ENCODE measurements at places on chromosomes 1 and 21.
A peak's percentile ranks its signal among the peaks of the same experiment; 100 is the strongest.

DNA sequence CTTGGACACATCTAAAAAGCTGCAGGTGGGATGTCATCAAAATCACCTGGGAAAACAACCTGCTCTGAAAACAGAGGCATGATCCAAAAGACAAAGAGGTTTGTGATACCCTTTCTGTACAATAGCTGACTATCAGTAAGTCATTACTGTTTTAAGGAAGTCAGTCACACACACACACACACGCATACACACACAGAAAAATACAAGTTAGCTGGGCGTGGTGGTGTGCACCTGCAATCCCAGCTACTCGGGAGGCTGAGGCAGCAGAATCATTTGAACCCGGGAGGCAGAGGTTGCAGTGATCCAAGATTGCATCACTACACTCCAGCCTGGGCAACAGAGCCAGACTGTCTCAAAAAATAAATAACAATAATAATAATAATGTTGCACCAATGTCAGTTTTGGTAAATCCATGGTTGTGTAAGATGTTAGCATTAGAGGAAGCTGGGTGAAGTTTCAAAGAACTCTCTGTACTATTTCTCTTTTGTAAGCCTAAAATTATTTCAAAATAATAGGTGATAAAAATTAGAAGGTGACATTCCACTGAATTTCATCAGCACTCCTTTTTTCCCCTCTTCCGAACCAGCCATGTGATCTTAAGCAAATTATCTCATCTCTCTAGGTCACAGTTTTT lies 9.9 kb upstream of the HLCS start:
- no peak for DNase-seq

DNA sequence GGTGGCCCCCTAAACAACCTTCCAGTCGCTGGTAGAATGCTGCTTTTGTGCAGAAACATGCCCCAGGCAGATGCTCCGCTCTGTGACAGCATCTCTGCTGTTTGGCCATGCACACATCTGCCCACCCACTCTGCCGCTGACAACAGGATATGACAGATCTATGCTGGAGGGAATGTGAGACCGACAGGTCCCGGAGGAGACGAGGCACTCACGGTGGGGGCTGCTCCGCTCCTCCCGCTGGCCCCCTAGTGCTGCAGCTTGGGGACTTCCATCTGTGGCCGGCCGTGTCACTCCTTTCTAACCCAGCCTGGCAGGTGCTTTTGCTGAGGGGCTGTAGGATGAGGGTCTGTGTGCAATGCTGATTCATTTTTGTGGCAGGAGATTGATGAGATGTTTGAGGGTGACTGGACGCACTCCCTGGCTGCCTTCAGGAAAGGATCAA lies 49.1 kb upstream of the DMRTB1 start:
- no peak for DNase-seq

DNA sequence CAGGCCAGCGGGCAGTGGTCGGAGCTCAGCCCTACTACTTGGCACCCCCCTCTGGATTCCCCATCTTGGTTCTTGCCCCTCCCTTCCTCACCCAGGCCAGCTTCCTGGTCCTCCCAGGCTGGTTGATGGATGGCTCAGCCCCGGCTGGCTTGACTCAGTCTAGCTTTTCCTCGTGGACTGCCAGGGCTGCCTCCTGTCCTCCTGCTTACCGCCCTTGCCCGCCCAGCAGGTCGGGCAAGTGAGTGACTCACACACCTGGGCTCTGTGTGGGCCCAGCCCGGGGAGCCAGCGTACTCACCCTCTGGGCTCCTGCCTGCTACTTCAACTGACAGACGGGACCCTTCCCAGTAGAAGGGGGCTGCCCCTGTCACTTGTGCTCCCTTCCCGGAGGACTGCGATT lies 19.5 kb upstream of the ARHGEF10L start:
- no peak for DNase-seq

DNA sequence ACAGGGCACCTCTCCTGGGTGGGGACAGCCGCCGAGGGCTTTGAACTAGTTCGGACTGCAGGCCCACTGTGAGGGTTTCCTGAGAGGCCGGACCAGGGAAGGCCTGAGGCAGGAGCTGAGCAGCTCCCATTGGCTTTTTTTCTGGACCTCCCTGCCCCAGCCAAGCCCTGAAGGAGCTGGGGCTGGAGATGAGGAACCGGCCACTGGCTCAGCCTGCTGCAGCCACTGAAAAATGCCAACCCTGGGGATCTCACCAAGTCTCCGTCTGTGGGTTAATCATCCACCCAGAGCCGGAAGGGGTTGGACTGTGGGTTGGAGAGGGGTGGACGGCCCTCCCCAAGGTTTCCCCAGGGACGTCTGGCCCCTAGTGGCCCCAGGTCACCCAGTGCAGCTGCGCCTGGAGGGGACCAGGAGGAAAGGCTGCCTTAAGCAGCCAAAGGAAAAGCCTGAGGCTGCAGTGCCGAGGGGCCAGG lies 2.5 kb downstream of the VWA1 start:
- no peak for DNase-seq

- no peak for DNase-seq
Measured at GRCh38 chr1:87826681-87827251, 498.1 kb downstream of the LMO4 start.

GRCh38 chr1:214791961-214792360 lies 189.0 kb downstream of the CENPF start:
- DNase-seq, result no peak

DNA sequence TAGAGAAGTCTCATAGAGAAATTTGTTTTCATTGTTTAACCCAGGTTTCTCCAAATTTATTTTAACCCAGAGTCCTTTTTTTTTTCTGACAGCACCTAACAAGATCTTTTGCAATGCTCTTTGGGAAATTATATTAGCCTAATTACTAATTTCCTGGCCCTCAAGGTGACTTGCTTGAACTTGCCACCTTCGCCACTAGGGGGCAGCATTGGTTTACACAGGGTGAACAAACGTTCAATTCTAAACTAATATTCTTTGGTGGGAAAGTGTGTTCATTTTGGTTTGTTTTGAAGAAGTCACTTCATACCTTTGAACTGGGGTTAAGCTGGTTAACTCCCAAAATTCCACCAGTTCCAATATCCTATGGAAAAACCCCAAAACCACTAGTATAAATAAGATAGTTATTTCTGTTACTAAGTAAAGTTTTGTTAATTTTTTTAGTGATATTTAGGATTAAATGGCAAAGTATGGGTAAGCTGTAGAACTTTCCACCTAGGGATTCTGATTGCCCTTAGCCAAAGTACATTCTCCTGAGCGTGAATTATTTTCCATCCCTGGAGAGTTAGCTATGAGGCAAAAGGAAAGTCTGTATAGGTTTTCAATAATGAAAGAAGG lies 13.0 kb downstream of the CCDC190 start:
- peak; percentile 65 for DNase-seq

- DNase-seq, result no peak
Measured at GRCh38 chr1:41648844-41649243, 164.4 kb upstream of the EDN2 start.

DNA sequence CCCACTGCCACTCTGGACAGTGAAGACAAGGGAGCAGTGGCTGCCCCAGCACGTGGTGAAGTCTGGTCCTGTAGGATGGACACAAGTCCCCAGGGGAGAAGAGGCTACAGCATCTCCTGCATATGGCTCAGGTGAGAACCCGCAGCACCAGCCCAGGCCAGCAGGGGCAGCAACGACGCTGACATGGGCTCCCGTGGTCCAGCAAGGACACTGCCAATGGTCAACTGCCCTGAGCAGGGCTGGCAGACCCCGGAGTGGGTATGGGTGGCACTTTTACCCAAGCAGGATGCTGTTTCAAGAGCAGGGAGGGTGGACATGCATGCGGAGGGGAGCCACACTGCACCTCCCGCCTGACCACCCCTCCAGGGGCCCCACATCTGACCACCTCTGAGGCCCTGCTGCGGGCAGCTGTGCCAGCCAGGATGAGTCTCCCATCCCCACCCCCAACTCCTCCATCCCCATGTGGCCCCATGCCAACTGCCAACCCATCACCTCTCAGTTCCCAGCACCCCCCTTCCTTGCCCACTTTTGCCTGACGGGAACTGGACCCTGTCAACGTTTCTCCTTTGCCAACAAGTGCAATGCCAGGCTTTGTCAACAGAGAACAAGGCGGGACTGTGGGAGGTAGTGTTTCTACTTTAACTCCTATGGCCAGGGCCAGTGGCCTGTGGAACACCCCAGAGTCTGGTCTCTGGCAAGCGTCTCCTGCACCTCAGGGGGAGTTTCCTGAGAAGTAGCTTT lies 8.6 kb downstream of the MORN1 start:
- DNase-seq, result no peak

DNA sequence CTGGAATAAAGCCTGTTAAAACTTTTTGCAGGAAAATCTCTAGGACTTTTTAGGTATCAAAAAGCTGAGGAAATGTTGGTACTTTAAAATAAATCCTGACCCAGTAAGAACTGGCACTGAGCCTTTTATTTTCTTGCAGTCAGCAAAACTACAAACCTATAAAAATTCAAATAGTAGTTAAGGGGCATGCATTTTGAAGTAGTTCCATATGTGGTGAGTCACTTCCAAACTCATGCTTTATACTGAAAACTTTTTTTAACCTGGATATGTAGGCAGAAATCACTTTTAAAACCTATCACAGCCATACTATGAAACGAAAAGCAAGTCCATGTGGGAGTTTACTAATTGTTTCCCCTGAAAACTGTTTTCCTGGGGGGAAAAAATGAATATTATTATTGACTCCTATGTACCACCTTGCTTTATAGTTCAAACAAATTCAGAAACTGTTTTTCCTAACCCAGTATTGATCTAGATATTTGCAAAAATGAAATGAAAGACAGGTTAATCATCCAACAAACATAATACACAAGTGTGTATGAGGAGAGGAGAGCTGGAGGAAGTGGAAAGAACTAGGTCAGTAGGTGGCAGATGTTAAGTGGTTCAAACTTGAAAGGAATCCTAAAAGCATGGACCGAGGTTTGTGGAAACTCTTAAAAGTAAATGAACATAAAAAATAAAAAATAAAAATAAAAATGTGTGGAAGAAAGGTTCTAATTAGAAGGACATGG lies 30.5 kb downstream of the NRIP1 start:
- no peak for DNase-seq
